ENCODE measurements at places on chromosomes 3 and 15. TPM values are rescaled to one million over a fixed set of nuclear protein-coding genes. Genes with fewer than 3 reads are reported as not detected.

Gene TMEM207
- not detected for total RNA-seq

Gene GP9
- total RNA-seq = not detected

Gene GABRA5
- 0.67 TPM for total RNA-seq

Gene ARNT2
- 22.4 TPM for total RNA-seq

DNA sequence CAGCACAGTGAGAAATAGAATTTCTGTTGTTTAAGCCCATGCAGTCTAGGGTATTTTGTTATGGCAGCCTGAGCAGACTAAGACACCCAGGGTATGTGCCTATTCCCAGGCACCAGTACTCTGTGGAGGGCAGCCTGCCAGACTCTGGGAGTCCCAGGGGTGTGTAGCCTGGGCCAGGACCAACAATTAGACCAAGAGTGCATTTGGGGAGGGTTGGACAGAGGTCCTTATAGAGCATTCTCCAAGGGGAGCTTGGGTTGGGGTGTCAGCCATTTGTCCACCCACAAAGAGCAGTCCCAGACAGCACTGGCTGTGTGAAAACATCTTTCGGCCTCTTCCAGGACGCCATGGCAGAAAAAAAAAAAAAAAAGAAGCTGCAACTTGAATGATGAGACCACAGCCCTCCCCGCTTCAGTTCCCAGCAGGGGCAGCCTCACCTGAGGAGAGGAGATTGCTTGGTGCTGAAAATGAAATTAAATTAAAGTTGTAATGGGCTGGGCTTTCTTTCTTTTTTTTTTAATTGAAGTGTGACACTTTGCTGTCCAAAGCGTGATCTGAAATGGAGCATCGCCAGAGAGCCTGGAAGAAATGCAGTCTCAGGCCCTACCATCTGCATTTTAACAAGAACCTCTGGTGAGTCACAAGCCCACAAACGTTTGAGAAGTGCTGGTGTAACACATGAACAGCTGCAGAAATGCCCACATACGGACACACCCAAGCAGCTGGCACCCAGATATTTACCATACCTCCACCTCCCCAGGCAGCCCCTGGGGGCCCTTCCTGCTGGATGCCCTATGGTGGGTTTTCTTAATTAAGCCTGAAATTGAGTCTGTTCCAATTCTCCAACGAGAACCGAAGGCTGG is 21.3 kb upstream of the CAV3 start:
- DNase-seq = no peak

DNA sequence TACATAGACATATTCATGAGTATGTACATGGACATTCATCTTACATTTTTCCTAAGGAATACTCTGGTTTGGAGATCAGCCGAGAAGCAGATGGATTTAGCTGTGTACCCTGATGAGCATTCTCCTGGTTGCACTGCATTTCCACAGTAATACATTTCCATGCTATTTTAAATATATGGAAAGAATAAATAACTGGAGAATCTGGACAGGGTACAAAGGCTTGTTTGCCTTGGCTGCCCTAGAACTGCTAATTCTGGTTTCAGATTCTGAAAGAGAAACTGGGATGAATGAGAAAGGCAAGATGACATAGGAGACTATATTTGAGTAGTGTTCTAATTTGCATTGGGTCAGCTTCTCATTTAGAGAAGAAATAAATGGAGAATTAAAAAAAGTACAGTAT is 190.8 kb upstream of the FAM3D start:
- no peak for DNase-seq

DNA sequence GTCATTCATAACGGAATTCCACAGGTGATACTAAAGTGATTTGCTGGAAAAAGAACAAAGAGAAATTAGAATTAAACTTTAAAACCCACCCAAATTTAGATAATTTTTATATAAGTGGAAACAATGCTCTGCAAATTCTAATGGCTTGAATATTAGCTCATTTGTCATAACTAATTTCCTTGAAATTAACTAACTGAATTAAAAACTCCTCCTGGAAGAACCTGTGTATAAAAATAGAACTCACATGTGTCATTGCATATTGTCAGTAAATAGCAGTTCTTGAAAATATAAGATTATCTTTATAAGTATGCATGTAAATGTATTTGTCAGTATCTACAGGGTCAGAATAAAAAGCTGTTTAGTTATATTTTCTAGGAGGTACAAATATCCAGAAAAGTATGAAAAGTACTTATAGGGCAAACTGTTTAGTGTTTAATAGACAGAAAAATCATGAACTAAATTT is 16.3 kb downstream of the ZIC1 start:
- DNase-seq = no peak

DNA sequence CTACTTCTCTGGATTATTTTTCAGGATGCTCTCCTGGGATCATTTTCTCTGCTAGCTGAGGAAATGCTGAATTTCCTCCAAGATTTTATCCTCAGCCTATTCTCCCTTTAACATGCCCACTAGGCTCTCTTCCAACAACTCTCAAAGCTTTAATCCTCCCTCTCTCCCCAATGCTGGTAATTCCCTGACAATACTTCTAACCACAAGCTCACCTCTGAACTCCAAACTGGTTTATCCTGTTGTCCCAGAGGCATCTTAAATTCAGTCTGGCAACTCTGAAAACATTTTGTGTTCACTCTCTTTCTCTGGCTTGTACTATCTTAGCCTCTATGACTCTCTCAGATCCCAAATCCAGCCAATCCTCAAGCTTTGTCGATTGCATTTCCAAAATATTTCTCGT is 490.3 kb downstream of the MECOM start:
- no peak for DNase-seq

DNA sequence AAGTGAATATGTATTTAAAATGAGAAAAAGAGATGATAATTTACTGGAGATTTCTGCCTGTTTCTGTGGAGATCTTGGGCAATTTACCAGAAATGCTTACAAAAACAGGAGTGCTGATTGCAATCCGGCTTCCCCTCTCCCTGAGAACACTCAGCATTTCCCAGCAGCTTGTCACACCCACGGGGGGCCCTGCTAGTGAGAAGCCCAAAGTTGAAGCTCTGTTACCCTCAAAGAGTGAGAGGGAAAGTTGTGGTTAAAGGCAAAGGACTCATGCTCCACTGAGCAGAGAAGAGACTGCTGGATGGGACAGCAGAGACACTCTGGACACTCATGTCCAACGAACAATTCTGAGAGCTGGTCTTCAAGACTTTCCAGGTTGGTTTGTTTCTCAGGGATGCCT is 2.9 kb downstream of the MCTP2 start:
- no peak for DNase-seq

DNA sequence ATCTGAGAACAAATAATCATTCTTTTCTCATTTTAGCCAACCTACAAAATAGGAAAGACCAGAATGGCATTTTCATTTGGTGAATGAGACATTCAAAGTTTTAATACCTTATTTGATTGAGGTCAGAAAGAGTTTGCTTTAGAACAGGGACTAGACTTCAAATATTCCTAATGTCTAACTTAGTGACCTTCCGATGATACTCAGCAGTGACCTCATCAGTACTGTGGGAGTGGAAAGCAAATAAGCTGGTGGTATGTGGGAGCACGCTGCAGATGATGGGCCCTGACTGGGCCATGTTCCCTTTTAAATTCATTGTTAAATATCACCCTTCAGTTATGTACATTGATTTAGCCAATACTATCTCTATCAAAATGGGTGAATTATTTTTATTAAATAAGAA is 223.3 kb downstream of the P3H2 start:
- DNase-seq = no peak
